Epithelial cell of prostate (primary cell): ENCODE measurements at places on chromosomes 4 and X.

DNA sequence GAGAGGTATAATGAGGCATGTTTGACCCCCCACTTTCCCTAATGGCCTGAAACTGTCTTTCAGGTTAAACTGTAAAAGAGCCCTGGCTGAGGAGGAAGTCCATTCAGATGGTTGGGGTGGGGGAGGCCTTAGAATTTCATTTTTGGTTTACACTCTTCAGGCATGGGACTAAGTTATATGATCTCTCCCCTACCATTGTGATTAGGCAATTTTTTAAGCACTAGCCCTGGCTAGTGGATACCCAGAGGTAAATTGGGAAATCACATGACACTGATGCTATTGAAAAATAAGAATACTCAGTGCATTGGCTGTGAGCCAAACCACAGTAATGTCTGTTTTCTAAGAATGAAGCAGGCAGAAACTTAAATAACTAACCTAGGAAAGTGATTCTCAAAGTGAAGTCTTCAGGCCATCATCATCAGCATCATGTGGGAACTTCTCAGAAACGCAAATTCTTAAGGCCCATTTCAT is 149.7 kb downstream of the RRAGB start:
- no peak for DNase-seq

DNA sequence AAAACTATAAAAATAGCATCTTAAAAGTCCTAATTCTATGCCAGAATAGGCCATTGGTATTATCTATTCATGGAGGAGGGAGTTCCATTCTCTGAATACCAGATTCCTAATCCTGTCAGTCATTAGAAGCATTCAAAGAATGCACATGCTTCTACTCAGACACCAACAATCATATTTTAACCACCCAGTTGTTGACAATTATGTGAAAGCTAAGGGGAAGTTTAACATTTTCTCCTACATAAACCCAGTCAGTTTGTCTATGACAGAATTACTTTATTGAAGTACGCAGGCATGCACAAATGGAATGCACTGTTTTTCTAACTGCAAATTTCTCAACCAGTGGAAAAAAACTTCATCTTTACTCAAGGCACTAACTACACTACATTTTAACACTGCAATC is 69.6 kb upstream of the MTNR1A start:
- no peak for DNase-seq

GRCh38 chrX:79400623-79401022 is 33.5 kb upstream of the ITM2A start:
- no peak for DNase-seq

- DNase-seq = no peak
Observed at GRCh38 chr4:71855944-71856343, 72.1 kb upstream of the GC start.

DNA sequence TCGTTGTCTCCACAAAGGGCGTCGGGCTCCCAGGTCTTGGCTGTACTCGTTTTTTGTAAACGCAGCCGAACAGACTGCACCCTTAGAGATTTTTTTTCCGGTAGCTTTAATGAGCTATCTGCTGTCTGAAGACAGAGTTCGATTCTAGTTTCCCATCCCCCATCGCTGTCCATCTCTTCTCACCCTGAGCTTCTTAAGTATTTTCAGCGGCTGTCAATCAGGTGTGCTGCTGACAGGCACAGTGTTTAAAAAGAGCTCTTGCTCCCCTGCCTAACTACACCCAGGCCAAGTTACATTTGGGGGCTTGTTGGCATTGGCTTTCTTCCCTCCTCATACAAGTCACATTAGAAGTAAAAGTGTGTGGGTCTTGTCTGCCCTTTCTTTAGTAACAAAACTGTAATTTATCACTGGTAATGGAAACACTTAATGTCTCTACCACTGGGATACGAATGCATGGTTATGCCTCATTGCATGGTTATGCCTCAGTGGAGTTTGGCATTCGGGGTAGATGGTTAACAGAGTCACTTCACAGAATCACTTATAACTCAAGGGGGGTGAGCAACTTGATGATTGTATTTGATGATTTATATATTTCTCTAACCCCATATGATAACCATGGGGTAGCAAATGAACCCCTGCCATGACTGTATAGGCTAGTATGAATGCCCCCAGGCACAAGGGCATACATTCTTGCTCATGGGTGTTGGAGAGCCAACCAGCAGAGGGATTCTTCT is 1.4 kb upstream of the ARHGAP6 start:
- DNase-seq = no peak

- DNase-seq = no peak
Observed at GRCh38 chrX:63506320-63506719, 155.2 kb upstream of the SPIN4 start.

DNA sequence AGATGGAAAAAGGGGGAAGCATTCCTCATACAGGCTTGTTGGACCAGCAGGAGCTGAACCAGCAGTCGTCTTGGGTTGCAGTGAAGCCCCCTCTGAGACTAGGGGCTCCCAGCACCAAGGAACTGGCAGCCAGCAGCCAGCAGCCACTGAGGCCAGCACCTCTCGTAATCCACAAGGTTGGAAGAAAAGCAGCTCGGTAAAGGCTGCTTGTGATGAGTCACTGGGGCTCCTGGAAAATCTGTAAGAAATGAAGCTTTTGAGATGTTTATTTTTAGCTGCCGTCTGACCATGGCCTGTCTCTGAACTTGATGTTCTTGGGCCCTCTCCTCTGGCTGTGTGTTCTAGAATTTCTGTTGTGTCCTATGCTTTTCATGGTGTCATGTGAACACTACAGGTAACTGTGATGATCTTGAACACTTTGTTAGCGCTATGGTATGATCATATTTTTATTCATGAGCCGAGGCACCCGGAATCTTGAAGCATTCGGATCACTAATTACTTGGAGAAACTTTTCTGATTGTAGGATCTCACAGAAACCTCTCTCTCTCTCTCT is 18.6 kb downstream of the CLCN4 start:
- no peak for DNase-seq

- DNase-seq = no peak
Observed at GRCh38 chrX:2577844-2578466, 77.2 kb upstream of the DHRSX start.

DNA sequence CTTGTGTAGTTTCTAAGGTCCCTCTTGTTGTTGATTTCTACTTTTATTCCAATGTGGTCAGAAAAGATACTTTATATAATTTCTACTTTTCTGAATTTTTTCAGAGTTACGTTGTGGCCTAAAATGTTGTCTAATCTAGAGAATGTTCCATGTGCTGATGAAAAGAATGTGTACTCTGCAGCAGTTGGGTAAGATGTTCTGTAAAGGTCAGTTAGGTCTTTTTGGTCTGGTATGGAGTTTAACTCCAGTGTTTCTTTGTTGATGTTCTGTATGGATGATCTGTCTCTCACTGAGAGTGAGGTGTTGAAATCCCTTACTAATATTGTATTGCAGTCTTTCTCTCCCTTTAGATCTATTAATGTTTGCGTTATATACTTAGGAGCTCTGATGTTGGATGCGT is 37.0 kb upstream of the GPRIN3 start:
- DNase-seq = no peak

DNA sequence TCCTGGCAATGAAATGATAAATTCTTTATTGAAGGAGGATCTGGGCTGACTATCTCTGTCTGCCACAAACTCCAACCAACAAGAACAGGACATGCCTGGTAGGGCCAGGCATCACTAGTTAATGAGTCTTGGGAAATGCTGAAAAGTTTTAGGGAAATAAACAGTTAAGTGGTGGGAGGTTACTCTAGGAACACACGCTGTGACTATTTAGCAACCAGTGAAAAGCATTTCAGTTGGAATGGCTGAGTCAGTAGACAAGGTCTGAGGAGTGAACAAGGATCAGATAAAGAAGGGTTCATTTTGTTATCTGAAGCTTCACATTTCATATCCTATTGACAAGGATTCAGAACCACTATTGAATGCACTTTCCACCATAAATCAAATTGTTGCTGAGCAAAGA is 394.9 kb upstream of the BOD1L1 start:
- no peak for DNase-seq

GRCh38 chrX:17052210-17052609 is 105.8 kb downstream of the REPS2 start:
- DNase-seq = no peak

DNA sequence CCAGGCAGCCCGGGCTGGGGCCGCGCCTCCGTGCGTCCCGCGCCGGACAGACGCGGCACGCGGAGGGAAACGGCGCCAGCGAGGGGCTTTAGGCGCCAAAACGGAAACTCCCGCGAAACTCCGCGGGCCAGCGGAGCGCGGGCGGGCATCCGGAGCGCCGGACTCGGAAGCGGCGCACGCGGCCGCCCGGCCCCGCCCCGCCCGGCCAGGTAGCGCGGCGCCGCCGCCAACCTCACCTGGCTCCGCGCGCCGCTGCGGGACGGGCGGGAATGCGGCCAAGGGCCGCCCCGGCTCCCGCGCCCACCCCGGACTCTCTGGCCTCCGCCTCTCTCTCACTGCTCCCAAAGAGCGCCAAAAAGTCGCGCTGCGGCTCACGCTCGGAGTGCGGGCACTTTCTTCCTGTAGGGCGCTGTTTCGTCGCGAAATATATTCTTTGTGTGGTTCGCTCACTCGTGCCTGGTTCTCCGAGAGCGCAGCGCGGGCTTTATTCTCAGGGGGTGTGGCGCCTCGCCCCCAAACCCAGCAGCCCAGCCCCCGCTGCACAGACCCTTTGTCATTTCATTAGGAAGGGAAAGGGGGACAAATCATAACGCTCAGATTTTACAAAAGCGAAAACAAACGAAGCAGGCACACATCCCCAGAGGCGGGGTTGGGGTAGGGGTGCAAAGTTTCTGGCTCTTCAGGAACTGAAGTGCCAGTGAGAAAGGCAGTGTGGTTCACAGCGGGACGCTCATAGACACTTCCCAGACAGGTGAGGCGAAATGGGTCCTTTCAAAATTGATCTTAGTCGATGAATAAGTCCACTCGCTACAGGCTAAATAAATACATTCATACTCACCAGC is 961 bp upstream of the MBNL3 start:
- DNase-seq = no peak

- DNase-seq = no peak
Observed at GRCh38 chrX:38375891-38376290, 23.5 kb downstream of the OTC start.

- no peak for DNase-seq
Observed at GRCh38 chr4:16809064-16809463, 89.4 kb downstream of the LDB2 start.

DNA sequence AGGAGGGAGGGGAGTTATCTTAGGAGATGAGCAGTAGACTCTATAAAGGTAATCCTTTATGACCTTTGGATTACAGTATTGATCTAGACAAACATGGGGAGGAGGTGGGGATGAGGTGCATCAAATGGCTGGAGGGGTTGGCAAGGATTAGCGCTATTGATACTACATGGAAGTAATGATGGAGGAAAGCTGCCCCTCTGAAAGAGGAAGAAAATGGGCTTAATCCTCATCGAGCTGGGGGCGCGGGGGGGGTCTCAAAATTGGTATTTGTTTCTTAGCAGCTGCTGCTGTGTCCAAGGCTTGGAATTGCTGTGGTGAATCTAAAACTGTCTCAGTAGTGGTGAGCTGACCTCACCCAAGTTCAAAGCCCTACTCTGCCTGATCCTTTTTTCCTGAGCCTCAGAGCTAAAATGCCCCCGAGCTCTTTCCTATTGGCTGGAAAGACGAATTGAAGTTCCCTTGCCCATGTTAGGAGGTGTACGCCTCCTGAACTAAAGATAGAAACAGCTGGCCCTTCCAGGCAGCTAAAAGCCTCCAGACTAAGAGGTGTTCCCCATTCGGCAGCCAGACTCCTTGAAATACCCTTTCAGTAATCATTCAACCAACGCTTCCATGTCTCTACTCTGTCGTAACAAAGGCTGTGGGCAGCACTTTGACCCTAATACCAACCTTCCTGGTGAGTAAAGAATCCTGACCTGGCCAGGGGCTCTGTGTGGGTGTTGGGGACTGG is at the start of gene ITGB1BP2:
Gene ITGB1BP2, plus strand, starts transcription at position 556 of the 730 bp plus-strand sequence. Its CDS starts 57 bp downstream, at position 613.
- DNase-seq = no peak

- DNase-seq = no peak
Observed at GRCh38 chr4:172736046-172736445, 432.6 kb upstream of the GALNT7 start.

DNA sequence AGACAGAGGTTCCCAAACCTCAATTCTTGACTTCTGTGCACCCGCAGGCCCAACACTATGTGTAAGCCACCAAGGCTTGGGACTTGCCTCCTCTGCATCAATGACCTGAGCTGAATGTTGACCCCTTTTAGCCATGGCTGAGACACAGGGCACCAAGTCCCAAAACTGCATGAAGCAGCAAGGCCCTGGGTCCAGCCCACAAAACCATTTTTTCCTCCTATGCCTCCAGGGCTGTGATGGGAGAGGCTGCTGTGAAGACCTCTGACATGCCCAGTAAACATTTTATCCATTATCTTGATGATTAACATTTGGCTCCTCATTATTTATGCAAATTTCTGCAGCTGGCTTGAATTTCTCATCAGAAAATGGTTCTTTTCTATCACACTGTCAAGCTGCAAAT is 85.4 kb downstream of the ITM2A start:
- no peak for DNase-seq

DNA sequence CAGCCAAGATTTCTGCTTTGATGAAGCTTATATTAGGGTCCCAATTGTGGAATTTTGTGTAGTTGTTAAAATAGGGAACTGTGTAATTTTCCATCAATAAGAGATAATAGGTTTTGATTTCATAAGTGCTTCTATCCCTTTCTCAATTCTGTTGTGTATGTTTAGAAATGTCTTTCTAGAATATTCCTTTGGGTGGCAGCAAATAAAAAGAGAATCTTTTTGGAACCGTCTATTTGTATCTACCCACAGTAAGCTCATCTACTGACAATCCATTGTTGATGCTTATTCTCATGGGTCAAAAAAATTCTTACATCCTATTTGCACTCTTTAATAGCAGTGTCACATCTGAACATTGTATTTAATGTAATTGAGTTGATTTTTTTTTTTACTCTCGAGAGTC is 61.7 kb downstream of the TMA16 start:
- no peak for DNase-seq

DNA sequence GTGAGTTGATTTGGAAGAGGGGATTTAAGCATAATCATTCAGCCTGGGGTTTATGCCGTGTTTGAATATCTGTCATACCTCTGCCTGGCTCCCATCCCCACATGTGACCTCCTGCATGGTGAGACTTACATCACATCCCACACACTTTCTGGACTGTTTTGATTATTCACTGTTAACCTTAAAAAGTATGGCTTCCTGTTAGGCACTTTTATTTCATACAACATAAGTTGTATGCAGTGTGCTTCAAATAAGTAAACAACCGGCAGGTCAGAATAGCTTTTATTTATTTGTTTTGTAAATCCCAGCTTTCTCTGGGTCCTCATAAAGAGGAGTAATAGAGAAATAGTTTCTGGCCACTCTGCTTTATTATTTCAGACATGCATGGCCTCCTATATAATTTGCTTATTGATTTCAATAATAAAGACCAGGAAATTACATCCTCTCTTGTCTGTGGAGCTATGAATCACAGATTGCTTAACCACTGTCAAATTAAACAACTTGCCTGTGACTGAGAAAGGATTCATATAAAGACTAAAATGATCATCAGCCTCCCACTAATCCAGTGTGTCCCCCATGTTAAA is 376.8 kb upstream of the ZFP42 start:
- no peak for DNase-seq

GRCh38 chr4:77586951-77587383 is 18.7 kb upstream of the CXCL13 start:
- peak; percentile 99 for DNase-seq
